Cerebellar nuclear complex (tissue), 1 donor: ENCODE measurements at places on chromosomes 7 and 10.

GRCh38 chr10:101138788-101139420 lies 7.8 kb downstream of the TLX1 start:
- no peak for DNase-seq

- DNase-seq, result no peak
Measured at GRCh38 chr10:131025333-131025732, 286.2 kb downstream of the TCERG1L start.

- DNase-seq, result no peak
Measured at GRCh38 chr10:110376021-110376766, 71.5 kb upstream of the SMNDC1 start.

GRCh38 chr10:97023401-97024167 lies 162.2 kb downstream of the SLIT1 start:
- DNase-seq, result no peak

DNA sequence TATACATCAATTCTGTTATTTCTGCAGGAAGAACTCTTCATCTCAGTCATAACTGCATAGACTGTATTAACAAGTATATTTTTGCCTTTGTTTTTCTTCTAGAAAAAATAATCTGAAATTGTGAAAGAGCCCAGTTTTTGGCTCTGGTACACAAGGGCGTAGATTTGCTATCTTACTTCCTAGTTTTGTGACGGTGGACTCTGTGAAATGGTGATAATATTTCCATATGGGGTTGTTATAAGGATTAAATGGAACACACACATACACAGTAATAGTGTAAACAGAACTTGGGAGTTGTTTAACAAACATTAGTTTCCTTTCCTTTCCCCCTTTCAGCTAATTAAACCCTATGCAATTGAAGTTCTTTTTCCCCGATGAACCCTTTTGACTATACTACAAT lies 108.7 kb downstream of the MKLN1 start:
- DNase-seq, result no peak

DNA sequence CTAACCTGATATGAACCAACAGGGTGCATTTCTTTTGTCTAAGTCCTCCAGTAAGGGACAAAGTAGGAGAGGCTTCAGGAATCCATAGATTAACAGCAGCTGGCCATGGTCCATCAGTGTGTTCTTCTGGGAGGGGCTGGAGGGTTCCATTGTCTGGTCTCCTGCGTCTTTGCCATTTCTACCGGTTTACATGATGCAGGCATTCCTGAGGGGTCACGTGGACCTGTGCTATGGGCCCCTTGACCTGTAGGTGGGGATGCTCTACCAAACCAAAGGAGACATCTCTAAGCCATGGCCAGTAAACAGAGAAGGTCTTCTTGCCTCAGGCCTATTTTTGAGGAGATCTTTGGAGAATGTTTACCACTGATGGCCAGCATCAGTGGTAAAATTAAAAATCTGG lies 28.7 kb upstream of the HABP2 start:
- no peak for DNase-seq

DNA sequence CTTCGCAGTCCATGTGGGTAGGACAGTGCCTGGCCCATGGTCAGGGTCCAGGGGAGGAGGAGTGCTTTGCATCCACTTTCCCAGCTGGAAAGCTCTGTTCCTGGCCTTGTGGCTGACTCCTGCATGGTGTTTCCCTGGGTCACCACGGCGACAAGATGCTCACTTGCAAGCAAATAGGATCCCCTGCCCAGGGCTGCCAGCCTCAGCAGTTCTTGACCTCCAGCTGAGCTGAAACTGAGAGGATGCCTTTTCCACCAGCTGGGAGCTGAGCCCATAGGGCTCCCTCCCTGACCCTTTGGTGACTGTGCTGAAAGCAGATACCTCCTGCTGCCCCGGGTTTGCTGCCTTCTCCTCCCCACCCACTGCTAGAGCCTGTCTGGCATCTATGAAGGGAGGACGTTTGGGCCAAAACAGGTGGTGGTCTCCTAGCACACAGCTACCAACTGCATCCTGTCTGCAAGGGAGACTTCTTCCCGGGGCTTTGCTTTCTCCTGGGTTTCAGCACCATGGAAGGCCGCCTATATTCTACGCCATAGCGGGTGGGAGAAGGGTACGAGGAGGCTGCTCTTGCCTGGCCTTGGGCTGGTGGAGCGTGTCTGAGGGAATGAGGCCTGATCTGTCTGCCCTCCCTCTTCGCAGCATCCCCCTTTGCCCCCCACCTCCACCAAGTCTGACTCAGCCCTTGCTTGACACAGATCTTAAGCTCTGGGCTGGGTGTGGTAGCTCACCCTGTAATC lies 34.4 kb downstream of the UBTD1 start:
- no peak for DNase-seq

- DNase-seq, result no peak
Measured at GRCh38 chr10:3428826-3429225, 256.2 kb upstream of the PITRM1 start.
